Activated naive CD8-positive, alpha-beta T cell treated with anti-CD3 and anti-CD28 coated beads, Interleukin-2, amount 10 ng/mL, durations not matched to agents 7 days and 5 days (primary cell): ENCODE measurements at places on chromosomes 2 and 18. TPM values are rescaled to one million over a fixed set of nuclear protein-coding genes. Genes with fewer than 3 reads are reported as not detected.

DNA sequence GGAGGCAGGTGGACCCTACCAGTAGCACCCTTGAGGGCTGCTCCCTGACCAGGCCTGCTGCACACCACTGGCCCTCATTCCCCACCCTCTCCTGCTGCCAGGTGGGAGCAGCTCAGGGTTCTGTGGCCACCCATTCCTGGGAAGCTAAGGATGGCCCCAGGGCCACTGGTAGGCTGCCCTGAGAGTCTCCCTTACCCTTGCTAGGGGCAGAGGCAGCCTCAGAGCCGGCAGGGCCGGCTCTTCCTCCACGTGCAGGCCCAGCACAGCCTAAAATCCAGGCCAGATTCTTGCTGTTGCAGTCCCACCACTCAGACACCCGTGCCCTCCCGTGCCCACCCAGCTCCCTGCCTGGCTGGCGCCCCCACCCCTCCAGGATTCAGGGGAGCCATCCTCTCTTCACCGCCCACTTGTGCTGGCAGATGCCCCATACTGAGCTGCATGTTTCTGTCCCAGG, 199.0 kb downstream of the EIPR1 start:
- peak; percentile 18 for DNase-seq

DNA sequence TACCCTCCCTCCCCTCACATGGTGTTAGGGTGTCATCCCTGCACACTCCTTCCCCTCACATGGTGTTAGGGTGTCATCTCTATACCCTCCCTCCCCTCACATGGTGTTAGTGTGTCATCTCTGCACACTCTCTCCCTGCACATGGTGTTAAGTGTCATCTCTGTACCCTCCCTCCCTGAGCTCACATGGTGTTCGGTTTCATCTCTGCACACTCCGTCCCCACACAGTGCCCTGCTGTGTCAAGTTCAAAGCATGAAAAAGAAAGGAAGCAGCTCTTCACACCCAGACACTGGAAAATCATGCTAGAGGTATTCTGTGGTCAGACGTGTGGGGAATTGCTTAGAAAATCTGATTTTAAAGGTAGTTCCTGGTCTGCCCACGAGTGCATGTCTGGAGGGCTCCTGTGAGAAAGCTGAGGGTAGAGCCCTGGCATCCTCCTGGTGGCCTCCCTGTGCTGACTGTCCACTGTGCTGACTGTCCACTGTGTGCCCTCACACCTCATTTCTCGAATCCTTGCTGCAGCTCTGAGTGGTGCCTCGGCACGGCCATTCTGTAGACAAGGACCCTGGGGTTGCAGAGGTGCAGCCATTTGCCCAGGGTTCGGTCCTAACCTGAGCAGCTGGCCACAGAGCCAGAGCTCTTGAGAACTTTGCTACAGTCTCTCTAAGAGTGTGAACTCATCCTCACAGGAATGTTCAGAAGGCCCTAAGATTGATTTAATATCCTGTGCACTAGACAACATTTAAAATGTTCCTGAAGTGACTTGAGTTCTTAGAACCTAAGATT, 69.1 kb upstream of the NFATC1 start:
- no peak for DNase-seq

DNA sequence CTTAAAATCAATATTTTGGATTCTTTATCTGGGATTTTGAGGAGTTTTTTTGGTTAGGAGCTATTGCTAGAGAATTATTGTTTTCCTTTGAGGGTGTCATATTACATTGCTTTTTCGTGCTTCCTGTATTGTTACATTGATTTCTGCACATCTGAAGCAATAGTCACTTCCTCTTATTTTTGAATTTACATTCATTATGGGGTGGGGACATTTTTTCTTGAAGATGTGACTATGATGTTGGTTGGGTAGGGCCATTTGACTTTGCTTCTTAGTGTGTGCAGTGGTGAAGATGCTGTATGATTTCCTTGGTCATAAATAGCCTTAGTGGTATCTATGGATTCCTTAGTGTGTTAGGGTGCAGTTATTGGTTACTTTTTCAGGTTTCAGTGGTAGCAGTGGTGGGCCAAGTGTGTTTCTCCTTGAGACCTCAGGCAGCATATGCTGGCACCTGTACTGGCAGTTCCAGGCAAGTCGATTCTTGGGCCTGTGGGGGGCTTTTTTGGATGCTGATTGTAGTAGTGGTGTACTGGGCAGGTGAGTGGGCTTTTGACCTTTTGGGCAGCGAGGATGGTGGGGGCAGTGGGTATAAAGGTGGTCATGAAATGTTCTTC, 61.8 kb downstream of the ARHGAP25 start:
- no peak for DNase-seq

DNA sequence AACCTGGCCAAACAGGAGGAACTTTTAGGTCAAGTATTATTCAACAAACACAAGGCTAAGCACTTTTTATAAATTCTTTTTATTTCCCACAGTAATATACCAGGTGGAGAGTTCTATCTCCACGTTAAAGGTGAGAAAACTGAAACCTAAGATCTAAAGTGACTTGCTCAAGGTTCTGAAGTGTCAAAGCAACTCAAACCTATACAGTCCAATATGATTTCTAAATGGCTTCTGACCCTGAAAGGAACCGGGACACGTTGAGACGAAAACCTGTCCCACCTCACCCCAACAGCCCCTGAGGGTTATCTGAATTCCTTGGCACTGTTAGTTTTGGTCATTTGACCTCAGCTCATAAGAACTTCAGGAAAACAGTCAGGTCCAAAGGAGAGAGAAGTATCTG, 814.5 kb upstream of the LRATD1 start:
- no peak for DNase-seq

- no peak for DNase-seq
Measured at GRCh38 chr2:165891345-165891744, 62.2 kb downstream of the TTC21B start.

- DNase-seq, result no peak
Measured at GRCh38 chr2:207394812-207395534, 134.8 kb upstream of the CREB1 start.

DNA sequence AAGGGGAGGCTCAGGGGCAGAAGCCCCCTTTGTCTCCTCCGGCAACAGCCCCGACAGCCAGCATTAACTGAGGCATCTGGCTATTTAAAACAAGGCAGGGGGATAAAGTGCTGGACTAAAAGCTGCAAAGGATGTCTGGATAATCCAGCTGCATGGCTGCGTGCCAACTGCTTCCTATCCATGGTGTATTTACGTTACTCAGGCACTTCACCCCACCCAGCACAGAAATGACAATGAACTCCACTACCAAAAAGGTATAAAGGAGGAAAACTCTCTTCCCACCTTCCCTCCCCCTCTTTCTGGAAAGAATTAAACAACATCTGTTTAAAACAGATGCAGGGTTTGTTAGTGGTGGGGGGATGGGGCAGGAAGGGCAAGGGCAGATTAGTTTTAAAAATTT, 82.5 kb downstream of the SPRED2 start:
- DNase-seq, result no peak

- no peak for DNase-seq
Measured at GRCh38 chr18:35876243-35876642, 96.2 kb upstream of the RMP24 start.

DNA sequence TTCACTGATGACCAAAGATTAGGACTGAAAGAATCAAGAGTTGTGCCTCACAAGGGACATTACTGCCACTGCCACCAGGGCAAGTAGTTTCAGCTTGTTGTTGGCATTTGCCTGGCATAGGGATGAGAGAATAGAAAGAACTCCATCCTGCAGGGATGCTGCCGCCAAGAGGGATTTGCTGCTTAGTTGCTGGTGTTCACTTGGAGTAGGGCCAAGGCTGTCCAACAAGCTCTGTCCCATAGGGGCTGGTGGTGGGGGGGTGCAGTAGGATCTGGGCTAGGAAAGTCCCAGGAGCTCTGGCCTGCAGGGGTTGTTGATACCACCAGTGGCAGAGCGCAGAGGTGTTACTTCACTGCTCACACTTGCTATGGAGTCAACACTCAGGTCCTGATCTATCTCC, 84.9 kb upstream of the MGAT4A start:
- no peak for DNase-seq

GRCh38 chr18:59379772-59380522, 20.9 kb upstream of the LMAN1 start:
- no peak for DNase-seq

- no peak for DNase-seq
Measured at GRCh38 chr2:204078003-204078698, 141.6 kb downstream of the ICOS start.

- DNase-seq, result no peak
Measured at GRCh38 chr2:133209325-133209724, 358.9 kb downstream of the NCKAP5 start.

DNA sequence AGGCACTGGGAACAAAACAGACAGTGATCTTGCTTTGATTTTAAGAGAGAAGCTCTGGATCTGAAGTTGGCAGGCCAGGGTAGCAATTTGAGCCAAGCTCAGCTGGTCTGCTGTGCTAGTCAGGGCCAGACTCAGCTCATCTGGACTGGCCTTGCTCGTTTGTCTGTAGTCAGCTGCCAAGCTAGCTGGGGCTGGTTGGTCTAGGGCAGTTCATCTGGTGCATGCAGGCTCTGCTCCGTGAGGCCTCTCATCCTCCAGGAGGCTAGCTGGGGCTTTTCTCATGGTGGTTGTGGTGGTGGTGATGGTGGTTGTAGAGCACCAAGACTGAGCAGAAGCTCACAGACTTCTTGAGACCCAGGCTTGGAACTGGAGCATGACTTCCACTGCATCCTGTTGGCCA, 10.3 kb downstream of the FBLN7 start:
- DNase-seq, result no peak

GRCh38 chr18:23714576-23714975, 25.3 kb downstream of the LAMA3 start:
- no peak for DNase-seq

- no peak for DNase-seq
Measured at GRCh38 chr2:51153236-51153635, 121.3 kb upstream of the NRXN1 start.

DNA sequence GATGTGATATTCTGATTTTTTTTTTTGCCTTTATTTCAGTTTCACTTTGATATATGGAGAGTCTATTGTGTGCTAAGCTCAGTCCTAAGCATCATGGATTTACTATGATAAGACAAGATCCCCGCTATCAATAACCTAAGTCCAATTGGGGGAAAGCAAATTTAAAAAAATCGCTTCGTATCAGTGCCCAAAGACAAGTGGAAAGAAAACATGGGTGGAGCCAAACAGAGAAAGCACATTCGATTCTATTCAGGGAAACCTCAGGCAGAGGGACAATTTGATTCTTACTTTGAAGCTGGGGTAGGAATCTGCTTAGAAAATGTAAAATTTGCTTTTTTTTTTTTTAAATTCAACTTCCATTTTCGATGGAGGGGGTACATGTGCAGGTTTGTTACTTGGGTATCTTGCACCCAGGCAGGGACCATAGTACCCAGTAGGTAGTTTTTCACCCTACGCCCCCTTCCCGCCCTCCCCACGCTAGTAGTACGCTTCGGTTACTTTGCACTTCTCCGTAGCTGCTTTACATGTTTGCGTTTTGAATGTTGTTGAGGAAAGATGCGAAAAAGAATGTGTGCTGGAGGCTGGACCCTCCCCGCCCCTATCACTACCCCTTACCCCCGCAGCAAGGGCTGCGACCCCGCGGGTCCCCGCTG, 12.4 kb downstream of the KIF5C start:
- no peak for DNase-seq

GRCh38 chr2:86623043-86623493, 597 bp downstream of the RNF103 start:
- DNase-seq, result peak; percentile 73

DNA sequence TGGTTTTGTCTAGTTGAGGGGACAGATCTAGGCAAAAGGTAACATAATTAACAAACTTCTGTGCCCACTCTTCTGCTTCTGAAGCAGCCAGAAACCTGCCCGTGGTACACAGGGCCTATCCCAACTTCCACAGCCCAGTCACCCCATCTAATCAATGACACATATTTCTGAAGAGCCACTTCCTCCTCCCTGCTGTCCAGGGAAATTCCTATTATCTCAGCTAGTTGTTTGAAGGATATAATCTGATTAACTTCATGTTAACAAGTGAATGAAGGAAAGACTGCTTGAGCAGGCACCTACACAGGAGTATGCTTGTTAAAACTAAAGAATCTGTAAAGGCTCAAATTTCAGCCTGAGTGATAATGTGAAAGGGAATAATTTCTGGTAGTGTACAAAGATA, 61.4 kb downstream of the CCDC148 start:
- DNase-seq, result no peak

DNA sequence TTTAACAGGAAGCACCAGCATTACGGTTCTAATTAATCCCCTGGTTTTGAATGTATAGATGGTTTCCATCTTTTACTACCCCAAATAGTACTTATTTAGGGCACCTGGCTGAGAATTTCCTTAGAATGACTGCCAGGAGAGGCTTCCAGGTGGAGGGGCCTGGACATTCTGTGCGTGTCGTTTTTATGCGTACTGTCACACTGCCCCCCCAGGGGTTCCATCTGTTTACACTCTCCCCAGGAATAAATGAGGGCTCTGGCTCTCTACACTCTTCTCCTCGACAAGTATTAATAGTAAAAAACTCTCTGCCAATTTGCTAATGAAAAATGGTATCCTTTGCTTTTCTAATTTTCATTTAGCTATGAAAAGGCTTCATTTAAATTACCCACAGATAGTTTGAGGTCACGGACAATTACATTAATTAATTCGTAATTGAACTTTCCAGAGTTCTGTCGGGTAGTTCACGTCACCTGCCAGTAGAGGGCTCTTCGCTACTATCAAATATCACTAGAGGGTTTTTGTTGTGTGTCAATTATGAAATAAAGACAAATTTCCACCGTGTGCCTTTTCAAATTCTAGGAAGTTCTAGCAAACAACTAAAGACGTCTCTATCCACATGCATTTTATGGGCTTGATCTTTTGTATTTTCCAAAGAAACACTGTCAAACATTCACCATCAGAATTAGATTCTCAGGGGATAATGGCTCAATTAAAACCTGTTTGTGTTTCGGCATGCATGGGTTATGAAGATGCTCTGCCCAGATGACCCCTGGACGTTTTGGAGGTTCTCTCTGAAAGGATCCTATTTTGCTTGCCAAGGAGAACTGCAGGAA, 88.8 kb upstream of the ASB18 start:
- DNase-seq, result no peak

DNA sequence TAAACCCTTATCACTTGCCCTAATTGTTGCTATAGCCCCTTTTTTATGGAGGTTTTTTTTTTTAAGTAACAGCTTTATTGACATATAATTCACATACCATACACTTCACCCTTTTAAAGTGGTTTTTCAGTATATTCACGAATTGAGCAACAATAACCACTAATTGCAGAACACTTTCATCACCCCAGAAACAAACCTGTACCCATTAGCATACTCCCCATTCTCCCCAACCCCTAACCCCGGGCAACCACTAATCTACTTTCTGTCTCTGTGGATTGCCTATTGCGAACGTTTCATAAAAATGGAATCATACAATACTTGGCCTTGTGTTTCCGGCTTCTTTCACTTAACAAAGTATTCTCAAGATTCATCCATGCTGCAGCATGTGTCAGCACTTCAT, 213.6 kb downstream of the ATAD2B start:
- DNase-seq, result no peak

GRCh38 chr18:12701161-12701560, 1.4 kb downstream of the CEP76 start:
- DNase-seq, result no peak

Gene ST6GAL2
- total RNA-seq, result not detected

Gene SLC4A3
- not detected for total RNA-seq

Gene HOXD1
- not detected for total RNA-seq

Gene GRHL1
- 0.43 TPM for total RNA-seq

Gene SNTG2
- 3.5 TPM for total RNA-seq

Gene ERICH2
- total RNA-seq, result not detected

Gene CCDC85A
- not detected for total RNA-seq
